Peyer's patch (tissue), 4 donors: ENCODE measurements at places on chromosomes 3 and 15.

GRCh38 chr3:36063992-36064391, 316.3 kb upstream of the STAC start:
- no peak for DNase-seq

DNA sequence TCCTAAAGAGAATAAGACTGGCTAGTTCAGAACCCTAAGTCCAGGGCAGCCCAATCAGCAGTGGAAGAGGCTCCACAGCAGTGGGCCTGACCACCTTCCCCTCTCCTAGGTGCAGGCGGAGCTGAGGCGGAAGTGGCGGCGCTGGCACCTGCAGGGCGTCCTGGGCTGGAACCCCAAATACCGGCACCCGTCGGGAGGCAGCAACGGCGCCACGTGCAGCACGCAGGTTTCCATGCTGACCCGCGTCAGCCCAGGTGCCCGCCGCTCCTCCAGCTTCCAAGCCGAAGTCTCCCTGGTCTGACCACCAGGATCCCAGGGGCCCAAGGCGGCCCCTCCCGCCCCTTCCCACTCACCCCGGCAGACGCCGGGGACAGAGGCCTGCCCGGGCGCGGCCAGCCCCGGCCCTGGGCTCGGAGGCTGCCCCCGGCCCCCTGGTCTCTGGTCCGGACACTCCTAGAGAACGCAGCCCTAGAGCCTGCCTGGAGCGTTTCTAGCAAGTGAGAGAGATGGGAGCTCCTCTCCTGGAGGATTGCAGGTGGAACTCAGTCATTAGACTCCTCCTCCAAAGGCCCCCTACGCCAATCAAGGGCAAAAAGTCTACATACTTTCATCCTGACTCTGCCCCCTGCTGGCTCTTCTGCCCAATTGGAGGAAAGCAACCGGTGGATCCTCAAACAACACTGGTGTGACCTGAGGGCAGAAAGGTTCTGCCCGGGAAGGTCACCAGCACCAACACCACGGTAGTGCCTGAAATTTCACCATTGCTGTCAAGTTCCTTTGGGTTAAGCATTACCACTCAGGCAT, 33.7 kb downstream of the VIPR1 start:
- peak; percentile 20 for DNase-seq

DNA sequence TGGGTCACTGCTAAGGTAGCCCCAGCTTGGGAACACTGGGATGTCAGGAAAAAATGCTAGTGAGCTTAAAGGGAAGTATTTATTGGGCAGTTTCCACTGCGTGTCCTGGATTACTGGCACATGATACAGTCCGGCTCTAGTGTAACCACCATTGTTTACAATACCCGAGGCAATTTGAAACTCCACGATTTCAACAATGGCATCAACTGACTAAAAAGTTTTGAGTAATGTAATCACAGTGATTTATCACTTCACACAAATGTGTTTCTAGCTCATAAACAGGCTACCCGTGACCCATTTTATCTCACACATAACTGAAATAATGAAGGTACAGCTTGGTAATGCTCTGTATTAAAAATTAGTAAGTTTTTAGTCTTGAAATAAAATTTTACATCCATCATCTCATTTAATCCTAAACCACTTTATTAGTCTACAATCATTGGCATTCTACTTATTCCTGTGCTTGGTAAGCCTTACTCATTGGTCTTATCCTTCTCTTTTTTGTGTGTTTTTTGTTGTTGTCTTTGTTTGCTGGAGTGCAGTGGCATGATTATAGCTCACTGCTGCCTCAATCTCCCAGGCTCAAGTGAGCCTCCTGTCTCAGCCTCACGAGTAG, 7.6 kb downstream of the ZMAT3 start:
- no peak for DNase-seq

GRCh38 chr3:143070977-143071551, 48.5 kb upstream of the CHST2 start:
- no peak for DNase-seq

DNA sequence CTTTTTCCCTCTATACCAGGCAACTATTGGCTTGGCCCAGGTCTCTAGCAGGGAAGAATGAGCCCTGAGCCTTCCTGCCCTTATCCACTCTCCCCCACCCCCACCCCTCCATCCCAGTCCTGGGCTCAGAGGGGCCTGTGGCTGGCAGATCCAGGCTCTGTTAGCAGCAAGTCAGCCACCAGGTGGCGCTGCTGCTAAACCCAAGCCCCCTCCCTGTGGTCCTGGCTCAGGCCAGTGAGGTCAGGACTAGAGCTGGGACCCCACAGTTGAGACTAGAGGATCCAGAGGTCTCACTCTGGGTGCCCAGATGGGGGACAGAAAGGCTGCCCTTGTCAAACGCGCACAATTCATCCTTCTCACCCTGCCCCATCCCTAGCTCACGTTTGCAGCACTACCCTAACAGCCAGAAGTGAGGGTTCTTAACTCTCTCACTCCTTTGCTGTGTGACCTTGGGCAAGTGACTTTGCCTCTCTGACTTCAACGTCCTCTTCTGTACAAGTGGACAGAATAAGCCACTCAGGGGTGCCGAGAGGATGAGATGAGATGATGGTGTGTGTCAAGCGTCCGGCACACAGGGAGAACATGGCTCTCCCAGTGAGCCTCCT, 46.8 kb upstream of the SLC6A1 start:
- peak; percentile 62 for DNase-seq

DNA sequence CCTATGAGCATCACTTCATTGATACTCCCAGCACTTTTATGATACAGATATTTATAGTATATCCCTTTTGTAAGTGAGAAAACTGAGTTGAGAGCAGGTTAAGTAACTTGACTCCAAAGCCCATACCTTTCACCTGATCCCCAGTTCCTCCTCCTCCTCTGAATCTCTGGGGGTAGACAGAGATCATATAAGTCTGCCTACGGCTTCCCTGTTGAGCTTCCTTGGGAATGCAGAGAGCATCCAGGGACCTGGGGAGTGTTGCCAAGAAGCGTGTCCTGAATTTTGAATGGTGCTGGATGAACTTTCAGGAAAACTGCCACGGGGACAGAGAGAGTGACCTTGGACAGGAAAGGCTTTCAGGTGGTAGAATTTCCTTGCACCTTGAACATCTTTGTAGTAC, 268.5 kb downstream of the LRTM1 start:
- no peak for DNase-seq

GRCh38 chr3:119352863-119353527, 58.8 kb downstream of the ARHGAP31 start:
- no peak for DNase-seq

DNA sequence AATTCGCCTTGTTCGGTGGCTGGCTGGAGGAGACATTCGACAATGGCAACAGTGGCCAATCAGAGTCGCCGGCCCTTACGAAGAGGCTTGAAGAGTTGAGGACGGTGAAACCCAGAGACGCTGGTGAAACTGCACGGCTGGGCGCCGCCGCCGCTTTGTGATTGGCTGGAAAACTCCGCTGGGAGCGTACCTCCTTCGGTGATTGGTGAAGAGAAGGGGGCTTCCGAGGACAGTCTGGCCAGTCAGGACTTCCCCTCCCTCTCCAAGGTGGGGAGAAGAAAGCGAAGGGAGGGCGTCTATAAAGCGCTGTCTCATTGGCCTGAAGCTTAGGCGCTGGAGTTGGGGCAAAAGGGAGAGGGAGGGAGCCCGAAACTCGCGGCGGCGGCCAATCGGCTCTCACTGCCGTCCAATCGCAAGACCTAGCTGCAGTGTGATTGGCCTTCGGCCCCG, 554 bp upstream of the GSK3B start:
- DNase-seq = peak; percentile 100

DNA sequence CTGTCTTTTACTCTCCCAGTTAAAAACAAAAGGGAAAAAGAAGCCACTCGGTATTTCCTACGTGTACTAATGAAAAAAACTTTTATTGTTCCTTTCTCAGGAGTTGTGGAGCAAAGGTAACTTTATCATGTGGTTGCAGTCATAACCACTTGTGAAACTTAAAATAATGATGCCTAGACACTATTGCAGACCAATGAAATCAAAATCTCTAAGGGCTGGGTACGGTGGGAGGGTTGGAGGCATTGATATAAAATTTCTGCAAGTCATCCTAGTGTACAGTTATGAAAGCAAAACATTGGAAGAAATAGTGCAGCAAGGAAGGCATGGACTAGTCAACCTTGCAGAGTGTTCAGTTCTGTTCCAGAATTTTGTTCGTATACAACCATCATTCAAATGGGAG, 808.8 kb downstream of the TUSC7 start:
- no peak for DNase-seq

DNA sequence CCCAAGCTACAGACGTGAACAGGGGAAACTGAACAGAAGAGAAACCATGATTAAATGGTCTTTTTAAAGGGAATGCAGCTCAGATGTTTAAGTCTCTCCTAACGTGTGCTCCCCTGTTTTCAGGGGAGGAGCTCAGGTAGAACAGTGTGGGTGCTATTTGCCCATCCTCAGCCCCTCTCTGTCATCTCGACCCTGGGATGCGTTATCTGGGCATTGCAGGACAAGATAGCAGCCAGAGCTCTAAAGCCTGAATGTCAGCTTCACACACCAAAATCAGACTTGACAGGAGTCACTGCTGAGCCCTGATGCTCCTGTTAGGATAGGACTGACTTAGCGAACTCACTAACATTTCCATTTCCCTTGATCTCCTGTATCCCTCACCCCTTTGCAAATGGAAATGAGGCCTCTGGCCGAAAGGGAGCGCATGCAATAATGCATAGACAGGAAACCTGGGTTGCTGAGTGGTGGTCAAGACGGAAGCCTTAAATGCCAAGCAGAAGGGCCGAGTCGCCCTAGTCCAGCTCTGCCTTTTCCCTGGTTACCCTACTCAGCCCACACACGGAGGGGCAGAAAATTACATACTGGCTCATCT, 234.9 kb upstream of the TPM1 start:
- no peak for DNase-seq

- no peak for DNase-seq
Measured at GRCh38 chr3:143819890-143820289, 28.4 kb downstream of the SLC9A9 start.

GRCh38 chr3:133394561-133395311, 5.1 kb upstream of the BFSP2 start:
- no peak for DNase-seq

GRCh38 chr3:178109691-178110090, 426.5 kb upstream of the KCNMB2 start:
- DNase-seq = no peak

GRCh38 chr3:125177746-125178145, 34.8 kb downstream of the SLC12A8 start:
- no peak for DNase-seq

- DNase-seq = no peak
Measured at GRCh38 chr3:108031895-108032294, 58.9 kb downstream of the CD47 start.

DNA sequence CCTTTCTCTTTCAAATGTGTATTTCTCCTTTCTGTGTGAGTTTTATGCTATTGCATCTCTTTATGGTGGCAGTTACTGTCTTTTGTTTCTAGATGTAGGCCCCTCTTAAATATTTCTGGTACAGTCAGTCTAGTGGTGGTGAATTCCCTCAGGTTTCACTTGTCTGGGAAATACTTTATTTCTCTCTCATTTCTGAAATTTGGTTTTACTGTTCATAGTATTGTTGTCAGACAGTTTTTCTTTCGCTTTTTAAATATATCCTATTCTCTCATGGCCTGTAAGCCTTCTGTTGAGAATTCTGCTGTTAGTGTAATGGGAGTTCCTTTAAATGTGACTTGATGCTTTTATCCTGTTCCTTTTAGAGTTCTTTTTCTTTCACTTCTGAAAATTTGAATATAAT, 874.0 kb downstream of the PLOD2 start:
- DNase-seq = no peak

DNA sequence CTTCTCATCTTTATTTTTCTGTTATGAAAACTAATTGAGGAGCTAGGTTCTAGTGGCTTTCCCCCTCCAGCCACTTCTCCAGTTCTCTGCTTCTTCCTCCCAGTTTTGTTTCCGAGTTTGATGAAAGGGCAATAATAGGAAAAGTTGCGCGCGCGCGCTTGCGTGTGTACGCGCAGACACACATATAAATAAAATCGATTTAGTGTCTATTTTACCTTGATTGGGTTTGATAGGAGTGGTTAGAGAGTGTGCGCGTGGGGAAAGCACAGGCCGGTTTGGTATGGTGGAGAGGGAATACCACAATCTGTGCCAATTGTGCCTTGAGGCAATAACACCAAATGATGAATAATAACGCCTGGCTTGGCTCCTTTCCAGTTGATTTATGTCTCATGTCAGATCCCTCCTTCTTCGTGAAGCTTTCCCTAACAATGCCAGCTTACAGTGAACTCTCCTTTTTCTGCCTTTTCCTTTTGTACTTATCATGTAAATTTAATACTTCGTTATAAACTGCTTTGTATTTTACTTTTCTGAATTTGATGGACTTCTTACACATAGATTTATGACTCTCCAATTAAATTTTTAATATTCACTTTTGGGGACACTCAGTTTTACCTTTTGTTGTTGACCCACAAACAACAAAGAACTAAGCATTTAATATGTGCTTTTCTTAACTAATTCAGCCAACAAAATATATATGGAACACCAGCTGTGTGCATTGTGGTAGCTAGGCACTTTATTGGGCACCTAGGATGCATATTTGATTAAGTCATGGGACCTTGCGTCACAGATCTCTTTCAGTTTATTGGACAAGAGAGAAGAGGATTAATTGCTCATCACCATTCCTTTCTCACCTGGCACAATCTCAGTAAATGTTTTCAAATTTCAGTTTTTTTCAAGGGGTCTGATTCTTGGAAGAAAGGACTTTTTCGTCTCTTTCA, 1.7 kb downstream of the TIPARP start:
- peak; percentile 66 for DNase-seq

- DNase-seq = no peak
Measured at GRCh38 chr15:41487381-41487780, 6.3 kb upstream of the ITPKA start.

DNA sequence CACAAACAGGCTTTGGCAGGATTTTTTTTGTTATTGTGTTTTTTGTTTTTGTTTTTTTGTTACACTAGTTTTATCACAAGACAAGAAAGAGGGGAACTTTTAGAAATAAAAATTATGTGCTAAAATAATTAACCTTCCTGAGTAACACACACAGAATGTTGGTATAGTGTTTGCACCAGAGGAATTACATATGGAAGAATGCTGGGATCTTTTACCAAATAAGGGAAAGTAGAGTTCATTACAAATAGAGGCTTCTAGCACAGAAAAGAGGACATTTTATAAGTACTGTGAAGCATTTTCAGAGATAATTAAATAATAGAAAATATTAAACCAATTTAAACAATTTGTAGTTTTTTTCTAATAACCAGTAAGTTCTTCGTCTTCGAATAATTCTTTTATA, 116.0 kb downstream of the IGF1R start:
- no peak for DNase-seq

- no peak for DNase-seq
Measured at GRCh38 chr15:77504306-77504705, 83.6 kb downstream of the HMG20A start.

DNA sequence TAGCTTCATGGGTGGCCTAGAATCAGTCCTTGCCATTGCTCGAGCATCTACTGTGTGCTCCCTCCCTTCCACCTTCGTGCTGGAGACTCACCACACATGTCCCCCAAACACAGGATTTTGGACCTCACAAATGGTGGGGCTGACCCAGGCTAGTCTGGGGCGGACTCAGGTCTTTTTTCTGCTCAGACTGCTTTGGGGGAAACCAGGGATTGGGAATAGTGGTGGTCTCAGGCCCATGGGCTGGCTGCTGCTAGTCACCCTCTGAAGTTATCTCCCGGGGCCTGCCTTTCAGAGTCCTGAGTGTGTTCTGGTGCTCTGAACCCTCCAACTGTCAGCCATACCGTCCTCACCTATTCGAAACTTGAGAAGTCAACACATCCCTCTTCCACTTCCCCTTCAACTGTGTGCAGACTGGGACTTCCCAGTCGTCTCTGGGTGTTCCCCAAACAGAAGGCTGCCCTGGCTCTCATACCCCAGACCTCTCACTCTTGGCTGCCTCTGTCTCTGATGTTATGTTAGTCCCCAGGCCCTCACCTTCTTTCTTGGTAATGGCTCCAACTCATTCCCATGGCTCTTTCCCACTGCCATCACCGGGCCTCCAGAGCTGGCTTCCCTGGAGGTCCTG, 46.0 kb downstream of the PPCDC start:
- DNase-seq = no peak
